NCI-H82 (cell line): ENCODE measurements at places on chromosomes 11 and 22.

GRCh38 chr11:72594493-72595291 lies 79.5 kb downstream of the PDE2A start:
- DNase-seq, result no peak

DNA sequence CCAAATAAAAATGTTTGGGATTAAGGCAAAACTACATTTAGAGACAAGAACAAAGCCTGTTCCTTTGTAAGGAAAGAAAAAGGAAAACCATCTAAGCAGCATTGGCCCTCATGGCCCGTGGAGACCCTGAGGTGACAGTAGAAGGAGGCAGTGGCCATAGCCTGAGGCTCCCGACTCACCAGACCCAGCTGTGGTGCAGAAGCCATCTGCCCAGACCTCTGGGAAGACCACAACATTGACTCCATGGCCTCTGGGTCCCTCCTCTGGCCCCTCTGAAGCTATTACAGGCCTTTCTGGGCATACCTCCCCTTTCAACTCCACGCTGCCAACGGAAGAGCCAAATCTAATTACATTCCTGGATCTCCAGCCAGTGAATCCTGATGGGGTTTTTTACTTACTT lies 6.4 kb downstream of the PRAME start:
- DNase-seq, result peak; percentile 75

DNA sequence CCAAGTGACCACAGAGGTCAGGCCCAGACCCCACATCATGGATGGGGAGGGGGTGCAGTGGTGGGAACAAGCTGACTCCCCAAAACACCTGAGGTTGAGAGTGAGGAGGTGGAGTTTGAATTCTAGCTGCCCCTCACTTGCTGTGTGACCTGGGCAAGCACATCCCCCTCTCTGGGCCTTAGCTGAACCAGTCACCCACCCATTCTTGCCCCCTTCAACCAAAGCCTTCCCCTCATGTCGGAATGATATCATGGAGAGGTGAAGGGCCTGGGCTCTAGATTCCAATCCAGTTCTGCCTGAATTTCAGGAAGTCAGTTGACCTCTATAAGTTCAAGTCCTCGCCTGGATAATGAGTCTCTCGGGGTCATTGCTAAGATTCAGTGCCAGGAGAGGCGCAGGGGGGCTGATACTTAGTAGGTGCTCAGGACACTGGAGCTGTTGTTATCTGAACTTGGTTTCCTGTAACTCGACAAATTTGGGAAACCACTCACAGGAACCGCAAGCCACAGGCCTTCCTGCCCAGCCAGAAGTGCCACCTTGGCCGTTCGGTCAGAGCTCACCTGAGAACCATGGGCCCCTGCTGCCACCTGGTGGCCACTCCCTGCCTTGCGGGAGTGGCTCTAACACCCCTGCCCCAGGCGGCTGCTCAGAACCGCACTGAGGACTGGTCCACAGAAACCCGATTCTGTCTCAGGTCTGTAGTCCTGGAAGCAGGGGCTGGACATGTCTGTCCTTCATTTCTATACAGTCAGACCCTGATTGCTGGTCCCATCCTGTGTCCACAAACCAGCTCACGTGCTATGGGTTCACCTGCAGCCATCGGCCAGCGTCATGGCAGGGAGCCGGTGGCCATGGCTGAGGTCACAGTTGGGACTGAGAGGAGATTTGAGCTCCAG lies 6.9 kb downstream of the CDC42EP1 start:
- peak; percentile 78 for DNase-seq

DNA sequence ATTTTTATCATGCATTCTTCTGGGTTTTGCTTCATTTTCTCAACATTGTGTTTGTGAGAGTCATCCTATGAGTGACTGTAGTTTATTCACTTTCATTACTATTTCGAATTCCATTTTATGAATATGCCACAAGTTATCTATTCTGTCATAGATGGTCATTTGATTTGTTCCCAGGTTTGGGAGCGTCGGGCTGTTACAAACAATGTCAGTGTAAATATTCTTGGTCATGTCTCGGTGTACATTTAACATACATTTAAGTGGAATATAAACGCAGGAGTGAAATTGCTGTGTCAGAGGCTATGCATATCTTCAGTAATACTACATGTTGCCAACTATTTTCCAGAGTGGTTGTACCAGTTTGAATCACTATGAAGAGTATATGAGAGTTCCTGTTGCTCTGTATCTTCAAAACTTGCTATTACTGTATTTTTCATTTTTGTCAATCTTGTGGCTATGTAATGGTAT lies 2.4 kb downstream of the TRIM44 start:
- no peak for DNase-seq

GRCh38 chr11:59180168-59180776 lies 8.3 kb downstream of the DTX4 start:
- DNase-seq, result no peak

- peak; percentile 35 for DNase-seq
Measured at GRCh38 chr22:50505776-50506610, 1.5 kb downstream of the LMF2 start.

GRCh38 chr11:13777341-13777985 lies 109.0 kb downstream of the FAR1 start:
- no peak for DNase-seq

DNA sequence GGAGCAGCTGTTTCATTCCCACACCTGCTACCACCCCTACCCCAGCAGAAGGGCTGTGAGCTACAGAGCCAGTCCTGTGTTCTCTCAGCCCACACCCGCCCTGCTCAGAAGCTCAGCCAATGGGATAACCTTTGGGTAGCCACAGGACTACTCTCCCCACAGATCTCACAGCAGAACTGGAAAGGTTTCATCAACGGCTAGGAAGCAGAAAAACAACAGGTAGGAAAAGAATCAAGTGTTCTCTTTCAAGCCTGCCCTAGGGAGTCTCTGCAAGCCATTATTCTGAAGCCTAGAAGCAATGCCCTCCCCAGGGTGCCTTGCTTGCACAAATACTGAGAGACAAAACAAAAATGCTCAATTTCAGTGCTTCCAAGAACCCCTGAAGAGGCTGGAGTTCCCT lies 77.2 kb downstream of the TMPRSS5 start:
- DNase-seq, result no peak

DNA sequence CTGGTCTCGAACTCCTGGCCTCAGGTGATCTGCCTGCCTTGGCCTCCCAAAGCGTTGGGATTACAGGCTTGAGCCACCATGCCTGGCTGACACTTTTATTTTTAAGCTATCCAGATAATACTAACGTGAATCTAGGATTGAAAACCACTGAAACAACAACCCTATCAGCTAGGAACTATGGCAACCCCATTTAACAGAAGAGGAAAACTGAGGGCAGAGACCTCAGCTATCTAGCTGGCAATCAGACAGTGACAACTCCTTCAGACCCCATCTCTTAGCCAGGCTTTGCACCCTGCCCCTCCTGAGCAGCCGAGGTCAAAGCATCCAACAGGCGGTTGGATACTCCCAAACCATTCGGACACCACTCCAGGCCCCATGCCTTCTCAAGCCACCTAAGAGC lies 14.1 kb downstream of the ABTB2 start:
- no peak for DNase-seq

GRCh38 chr11:72552399-72552910 lies 118.1 kb upstream of the CLPB start:
- no peak for DNase-seq

DNA sequence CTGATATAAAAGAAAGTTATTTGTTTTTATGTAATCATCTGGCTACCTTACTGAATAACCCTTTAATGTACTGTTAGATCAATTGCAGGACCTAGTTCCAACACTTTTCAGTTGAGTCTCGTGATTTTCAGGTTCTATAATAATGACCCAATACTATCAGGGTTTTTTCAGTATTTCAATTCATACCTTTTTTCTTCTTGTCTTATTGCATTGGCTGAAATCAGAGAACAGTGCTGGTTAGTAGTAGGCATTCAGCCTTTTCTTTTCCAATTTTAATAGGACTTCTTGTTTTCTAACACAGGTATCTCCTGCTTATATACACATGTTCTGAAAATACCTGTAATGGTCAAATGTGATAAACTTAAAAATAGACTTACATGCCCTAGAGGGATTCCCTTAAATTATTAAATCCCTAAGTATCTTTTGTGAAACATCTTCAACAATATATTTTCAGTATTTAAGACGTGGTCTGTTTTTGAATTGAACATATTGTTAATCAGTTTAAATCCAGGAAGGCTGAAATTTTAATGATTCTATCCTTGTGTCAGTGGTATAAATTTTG lies 13.6 kb downstream of the ZC3H12C start:
- no peak for DNase-seq

- no peak for DNase-seq
Measured at GRCh38 chr22:47423861-47424820, 661.7 kb downstream of the TBC1D22A start.

- no peak for DNase-seq
Measured at GRCh38 chr11:114362958-114363357, 37.4 kb downstream of the C11orf71 start.

DNA sequence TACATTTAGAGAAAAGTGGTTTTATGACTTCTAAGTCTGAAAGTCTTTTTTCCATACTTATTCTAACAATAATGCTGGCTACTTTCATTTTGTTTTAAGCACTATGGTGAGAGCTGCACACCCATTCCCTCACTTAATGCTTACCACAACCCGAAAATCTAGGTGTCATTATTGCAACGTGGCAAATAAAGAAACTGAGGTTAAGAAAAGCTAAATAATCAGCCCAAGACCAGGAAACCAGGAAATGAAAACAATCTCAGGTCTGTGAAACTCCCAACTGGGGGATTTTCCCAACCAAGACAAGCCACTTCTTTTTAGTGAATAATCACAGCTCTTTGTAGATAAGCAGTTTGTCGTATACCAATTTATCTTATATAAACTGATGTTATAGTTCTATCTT lies 126.3 kb downstream of the SLC1A2 start:
- DNase-seq, result no peak

GRCh38 chr11:71437879-71438278 lies 10.3 kb downstream of the DHCR7 start:
- no peak for DNase-seq

- DNase-seq, result no peak
Measured at GRCh38 chr11:95252586-95252985, 21.6 kb upstream of the SESN3 start.

DNA sequence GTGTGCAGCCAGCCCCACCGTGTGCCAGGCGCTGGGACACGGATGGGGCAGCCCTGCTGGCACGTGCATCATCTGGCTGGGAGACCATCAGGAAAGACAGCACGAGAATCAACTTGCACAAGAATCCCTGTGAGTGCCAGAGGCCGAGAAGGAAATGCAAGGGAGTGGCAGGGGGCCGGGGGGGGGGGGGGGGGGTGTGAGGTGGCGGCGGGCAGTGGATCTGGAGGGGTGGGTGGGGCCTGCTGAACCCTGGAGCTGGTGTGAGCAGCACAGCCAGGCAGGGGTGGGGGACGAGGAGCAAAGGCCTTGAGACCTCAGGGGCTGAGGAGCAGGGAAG lies 14.0 kb upstream of the FLRT1 start:
- DNase-seq, result no peak

GRCh38 chr11:131201674-131202073 lies 168.7 kb upstream of the NTM start:
- DNase-seq, result no peak
